T-helper 9 cell (primary cell): ENCODE measurements at places on chromosomes 7 and 10.

GRCh38 chr7:121739465-121739864 lies 133.5 kb upstream of the PTPRZ1 start:
- DNase-seq: no peak

DNA sequence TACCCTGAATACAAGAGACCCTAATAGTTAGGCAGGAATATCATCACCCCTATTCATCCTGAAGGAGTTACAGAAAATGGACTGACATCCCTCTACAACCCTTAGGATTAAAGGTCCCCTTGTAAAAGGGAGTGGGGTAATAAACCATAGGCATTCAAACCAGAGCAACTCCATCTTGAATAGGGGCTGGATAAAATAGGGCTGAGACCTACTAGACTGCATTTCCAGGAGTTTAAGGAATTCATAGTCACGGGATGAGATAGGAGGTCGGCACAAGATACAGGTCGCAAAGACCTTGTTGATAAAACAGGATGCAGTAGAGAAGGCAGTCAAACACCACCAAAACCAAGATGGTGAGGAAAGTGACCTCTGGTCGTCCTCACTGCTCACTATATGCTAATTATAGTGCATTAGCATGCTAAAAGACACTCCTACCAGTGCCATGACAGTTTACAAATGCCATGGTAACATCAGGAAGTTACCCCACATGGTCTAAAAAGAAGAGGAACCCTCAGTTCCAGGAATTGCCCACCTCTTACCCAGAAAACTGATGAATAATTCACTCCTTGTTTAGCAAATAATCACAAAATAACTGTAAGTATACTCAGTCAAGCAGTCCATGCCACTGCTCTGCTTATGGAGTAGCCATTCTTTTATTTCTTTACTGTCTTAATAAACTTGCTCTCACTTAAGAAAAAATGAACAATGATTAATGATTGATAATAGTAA lies 37.2 kb downstream of the CUBN start:
- no peak for DNase-seq

- no peak for DNase-seq
Observed at GRCh38 chr7:31465285-31465684, 48.6 kb upstream of the ITPRID1 start.

DNA sequence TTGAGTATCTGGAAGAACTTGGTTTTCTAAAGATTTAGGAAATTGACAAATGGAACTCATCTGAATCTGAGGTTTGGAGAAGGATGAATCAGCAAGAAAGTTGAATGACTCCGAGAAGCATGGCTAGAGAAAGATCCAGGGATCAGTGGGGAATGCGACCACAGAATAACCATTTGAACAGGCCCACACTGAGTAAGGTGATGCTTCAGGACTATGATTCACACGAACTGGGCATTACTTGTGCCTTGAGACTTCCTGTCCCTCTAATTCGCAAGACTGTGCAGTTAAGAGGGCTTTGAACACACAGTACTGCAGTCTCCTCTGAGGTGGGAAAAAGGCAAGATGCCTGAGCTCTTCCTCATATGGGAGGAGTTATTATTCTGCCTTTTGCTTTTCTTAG lies 395.5 kb upstream of the POM121L12 start:
- no peak for DNase-seq

DNA sequence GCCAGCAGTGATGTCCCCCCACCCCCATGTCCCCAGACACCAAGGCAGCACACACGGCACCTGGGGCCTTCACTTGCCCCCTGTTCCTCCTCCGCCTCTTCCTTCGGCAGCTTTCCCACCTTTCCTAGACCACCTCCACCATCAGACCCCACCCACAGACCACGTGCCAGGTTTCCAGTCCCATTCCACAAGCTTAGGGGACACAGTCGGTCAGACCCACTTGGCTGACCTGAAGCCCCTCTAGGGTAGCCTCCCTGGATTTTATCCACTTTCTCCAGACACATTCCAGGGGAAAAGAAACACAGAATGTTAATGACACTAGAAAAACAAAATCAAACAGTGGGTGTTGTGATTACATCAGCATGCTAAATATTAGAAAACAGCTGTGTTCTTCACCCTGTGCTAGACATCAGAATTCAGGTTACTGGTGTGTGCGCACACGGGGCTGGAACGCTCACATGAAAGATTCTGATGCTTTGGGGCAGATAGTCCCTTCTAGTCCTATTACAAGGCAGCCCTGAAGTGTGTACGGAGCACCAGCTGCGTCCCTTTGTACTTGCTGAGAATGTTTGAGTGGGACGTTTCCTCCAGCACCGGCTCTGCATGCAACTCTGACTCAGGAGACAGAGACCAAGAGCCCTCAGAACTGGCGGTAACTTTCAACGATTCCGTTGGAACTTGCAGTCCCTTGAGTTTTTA lies 75.5 kb upstream of the PPP2R2D start:
- DNase-seq: no peak

DNA sequence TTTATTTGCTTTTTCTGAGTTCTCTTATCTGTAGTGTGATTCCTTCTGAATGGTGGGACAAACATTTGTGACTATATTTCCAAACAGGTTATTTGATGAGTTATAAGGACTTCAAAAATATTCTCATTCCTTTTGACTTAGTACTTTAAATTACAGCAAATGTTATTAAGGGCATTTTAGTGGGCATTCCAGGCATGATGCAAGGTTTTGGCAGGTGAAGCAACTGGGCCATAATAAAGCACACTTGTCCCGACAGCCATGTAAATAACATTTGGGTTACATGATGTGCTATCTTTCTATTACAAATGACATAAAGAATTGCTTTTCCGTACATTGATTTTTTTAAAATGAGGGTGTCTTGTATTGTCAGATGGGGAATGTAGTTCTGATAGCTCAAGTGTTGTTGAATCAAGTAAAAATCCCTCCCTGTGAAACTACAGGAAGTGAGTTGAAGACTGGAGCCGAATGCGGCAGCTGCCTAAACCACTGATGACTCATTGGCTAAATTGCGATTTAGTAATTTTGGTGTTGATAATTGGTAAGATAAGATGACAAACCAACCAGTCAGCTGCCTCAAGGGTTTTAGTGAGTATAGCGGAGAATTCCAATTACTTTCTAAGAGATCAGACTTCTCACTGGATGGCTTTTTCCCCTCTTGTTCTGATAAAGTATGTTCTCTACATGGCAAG lies 231.3 kb upstream of the NPY start:
- no peak for DNase-seq

DNA sequence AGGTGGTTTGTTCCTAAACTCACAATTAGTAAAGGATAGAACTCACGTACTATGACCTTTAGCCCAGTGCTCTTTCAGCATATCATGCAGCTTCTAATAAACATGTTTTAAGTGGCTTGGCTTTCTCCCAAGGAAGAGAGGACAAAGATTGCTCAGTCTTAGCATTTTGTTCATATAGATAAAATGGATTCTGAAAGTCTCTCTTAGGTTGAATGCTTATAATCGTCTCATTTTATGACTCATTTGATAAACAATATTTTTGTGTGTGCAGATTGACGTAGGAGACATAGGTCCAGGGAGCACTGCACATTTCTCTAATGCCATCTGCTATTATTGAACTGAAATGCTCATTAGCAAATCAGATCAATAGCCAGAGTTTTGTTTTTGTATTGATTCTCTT lies 44.8 kb downstream of the GNAT3 start:
- no peak for DNase-seq

DNA sequence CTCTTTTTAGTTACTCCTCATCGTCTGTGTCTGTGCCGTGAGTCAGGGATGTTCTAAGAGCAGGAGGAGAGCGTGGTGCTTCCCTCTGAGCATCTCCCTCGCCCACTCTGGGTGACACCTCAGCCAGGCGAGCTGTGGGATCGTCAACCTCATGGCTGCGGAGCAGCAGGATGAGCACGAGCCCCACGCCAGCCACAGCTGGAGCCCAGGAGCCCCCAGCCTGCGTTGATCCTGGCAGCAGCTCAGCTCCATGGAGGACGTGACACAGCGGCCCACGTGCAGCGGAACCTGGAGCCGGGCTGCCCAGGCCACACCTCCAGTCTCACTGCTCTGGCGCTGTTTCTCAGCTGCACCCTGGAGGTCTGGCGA lies 512.0 kb downstream of the PTPRN2 start:
- DNase-seq: no peak

GRCh38 chr10:90884431-90884830 lies 12.7 kb downstream of the RPP30 start:
- no peak for DNase-seq

GRCh38 chr7:80807166-80807900 lies 111.5 kb downstream of the SEMA3C start:
- no peak for DNase-seq

DNA sequence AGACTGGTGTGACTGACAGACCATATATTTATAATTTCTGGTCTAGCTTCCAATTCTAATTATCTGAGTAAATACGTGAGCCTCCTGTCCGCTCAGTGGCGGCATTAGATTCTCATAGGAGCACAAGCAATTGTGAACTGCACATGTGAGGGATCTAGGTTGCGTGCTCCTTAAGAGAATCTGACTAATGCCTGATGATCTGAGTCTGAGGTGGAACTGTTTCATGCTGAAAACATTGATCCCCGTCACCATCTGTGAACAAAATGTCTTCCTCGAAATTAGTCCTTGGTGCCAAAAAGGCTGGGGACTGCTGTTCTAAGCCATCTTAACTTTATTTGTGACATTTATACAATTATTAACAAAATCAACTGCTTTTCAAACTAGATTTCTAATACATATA lies 164.7 kb upstream of the MEOX2 start:
- DNase-seq: no peak

DNA sequence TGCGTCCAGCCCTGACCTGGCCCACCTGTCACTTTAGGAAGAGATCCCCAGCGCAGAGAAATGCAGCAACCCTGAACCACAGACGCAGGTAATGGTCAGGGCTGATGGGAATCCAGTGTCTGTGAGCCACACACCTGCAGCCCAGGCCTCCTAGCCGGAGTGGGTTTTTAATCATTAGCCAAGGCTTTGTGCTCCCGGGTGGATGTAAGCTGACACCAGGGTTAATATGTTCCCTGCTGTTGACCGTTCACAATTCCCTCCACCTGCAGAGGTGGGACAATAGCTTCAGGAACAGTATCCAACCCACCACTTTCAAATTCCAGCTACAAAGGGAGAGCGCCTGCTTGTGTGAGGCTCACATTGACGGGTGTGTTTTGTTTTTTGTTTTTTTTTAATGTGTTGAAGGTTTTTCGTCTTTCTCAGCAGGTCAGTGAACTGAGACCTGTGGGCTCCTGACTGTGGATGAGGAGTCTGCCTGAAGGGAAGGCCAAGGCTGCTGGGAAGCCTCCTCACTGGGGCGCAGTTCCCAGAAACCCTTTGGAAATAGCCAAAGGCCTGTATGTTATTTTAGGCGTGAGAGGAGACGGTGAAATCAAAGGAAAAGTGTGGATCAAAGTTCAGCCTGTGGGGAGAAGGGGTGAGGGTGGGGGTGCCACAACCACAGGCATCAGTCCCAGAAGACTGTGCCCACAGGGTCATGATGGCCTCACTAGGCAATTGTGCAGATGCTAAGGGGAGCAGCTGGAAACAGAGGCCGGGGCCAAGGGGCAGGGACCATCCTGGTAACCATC lies 111.1 kb downstream of the TNS3 start:
- no peak for DNase-seq

GRCh38 chr7:55570218-55570873 lies 2.0 kb downstream of the VOPP1 start:
- no peak for DNase-seq

GRCh38 chr7:110522761-110523200 lies 568.1 kb upstream of the LRRN3 start:
- no peak for DNase-seq

GRCh38 chr7:106901828-106902441 lies 36.9 kb downstream of the PIK3CG start:
- DNase-seq: no peak

DNA sequence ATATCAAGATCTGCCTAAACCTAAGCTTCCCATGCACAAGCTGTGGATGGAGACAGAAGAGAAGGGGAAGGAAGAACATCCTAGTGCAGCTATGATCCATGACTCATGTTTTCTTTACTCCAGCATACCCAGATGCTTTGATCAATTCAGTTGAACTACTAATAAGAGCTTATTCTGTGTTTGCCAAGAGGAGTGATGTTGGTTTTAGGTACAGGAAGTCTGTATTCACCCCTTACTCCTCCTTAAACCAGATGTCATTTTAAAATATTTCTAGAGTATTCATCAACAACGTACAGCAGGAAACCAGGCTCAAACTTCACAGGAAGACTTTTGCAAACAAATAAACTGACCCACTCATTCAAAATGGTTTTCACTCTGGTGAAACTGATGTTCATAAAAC lies 29.2 kb downstream of the PANK1 start:
- DNase-seq: no peak

- no peak for DNase-seq
Observed at GRCh38 chr10:44071479-44071878, 313.4 kb downstream of the CXCL12 start.

DNA sequence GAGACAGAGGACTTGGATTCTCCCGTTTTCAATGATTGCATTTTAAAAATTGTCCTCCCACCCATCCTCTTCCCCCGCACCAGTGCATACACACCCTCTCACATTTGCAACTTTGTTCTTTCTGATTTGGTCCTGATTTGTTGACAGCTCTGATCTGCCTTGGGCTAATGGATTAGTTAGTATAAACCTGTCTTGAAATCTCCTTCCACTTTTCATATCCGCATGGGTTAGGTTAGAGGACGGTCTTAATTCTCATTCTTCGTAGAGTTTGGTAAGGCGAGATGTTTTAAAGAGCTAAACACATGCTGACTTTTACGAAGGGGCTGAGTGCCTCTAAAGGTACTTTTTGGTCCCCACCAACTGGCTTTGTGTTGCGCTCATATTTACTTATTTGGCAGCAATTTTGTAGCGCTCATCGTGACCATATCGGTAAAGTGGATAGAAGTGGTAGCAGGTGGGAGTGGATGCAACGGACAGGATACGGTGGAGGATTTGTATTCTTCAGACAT lies 1.1 kb downstream of the AHR start:
- no peak for DNase-seq

DNA sequence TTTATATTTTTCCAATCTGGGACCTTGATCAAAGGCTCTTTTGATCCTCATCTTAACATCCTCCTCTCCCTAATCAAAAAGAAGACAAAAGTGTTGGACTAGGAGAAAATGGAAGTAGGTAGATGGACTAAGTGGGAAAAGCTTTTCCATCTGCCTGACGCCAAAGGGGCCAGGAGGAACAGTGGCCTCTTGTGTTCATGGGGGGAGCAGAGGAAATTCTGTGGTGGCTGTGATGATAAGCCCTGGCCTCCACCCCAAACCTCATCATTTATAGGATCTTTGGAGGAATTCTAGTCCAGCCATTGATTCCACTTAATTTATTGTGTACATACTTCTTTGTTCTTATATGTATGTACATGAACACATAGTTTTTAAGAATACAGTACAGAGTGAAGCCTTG lies 21.7 kb downstream of the ZNF365 start:
- DNase-seq: no peak
